ENCODE measurements at places on chromosomes 7 and 10.

- DNase-seq = no peak
These were observed 137.5 kb upstream of the FZD1 start for GRCh38 chr7:91126762-91127161.

DNA sequence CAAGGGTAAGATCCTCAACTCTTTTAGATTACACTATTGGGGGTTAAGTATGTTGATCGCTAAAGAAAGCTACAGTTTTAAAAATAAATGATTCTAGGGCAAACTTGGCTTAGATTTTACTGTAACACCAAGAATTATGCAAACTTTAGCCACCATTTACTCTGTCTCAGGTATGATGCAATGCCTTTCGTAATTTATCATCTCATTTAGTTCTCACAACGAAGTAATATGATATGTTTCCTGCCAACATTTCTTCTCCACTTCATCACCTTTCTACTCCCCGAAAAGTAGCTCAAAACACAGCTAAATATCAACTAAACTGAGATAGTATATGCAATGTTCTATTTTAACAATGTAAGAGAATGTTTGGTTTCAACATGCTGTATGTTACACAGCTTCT lies 21.1 kb downstream of the FAM133B start:
- DNase-seq = no peak

DNA sequence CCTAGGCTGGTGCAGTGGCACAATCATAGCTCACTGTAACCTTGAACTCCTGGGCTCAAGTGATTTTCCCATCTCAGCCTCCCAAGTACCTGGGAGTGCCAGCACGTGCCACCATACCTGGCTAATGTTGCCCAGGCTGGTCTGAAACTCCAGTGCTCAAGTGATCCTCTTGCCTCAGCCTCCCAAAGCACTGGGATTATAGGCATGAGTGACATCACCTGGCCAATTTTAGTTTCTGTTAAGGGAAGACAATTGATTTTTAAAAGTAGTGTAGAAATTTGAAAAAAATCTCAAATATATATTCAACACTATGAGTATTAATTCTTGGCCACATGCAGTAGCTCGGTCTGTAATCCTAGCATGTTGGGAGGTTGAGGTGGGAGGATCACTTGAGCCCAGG lies 121.9 kb upstream of the RHEB start:
- DNase-seq = no peak

- no peak for DNase-seq
These were observed 37.9 kb upstream of the ABCB5 start for GRCh38 chr7:20577441-20578071.

DNA sequence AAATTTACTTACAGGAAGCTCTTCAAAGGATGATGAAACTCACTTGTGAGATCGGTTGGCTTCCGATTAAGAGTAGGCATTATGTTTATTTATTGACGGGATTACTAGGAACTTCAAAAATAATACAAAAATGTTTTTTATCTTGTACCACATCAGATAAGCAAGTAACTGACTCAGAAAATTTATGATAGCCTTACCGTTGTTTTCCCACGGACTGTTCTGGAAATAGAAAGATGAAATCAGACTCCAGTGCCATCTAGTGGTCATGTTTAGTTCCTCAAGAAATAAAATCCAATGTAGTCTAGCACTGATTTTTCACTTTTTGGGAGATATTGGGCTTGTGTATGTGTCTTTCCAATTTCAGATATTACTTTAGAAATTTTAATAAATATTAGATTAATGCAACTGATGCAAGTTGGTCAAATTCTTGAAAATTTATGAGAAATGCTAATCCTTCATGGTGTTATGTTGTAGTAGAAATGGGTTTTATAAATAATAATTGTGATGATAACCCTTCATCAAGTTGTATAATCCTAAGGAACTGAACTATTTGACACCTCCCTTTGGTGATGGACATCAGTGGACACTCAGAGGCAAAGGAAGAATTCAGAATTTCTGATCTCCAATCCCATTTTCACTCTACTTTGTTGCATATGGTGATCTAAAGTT lies 168.8 kb downstream of the TMEM26 start:
- DNase-seq = peak; percentile 14

DNA sequence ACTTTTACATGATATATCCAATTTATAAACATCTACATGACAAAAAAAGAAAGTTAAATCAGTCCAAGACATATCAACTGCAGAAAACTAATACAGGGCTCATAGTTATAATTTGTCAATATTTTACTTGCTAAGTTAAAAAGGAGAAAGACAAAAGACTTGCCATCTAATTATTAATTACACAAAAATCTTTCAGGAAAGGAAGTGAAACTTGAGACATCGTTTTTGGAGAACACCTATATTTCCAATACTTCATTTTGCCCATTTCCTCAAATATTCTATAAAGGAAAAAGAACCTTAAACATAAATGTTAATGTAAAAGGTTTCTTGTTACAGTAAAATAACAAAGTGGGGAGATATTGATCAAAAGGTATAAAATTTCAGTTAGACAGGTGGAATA lies 148.7 kb downstream of the CACNA2D1 start:
- DNase-seq = no peak

- DNase-seq = no peak
These were observed 14.8 kb downstream of the GRIFIN start for GRCh38 chr7:2461268-2462026.

DNA sequence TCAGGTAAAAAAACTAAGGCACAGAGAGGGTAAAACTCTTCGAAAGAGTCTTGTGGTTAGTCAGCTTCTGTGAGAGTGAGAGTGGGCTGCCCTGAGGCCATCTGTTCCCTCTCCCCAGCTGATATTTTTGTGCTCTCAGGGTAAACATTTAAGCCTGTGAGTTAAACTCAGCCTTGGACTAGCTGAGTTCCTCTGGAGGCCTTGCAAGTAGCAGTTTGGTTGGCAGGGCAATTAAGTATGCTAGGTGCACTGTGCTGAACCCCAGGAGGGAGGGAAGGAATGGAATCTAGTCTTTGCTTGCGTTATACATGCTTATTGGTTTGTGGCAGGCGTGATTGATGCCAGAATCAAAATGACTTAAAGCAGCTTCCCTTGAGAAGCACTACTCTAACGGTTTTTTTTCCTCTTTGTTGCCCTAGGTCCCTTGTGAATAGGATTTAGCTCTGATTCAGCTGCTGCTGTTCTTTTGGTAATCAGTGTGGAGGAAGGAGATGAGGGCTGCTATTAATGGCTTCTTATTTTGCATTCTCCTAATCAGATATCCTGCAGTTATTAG lies 140.2 kb downstream of the AUTS2 start:
- no peak for DNase-seq

- no peak for DNase-seq
These were observed 658.8 kb upstream of the LRRN3 start for GRCh38 chr7:110432061-110432553.

- DNase-seq = no peak
These were observed 29.6 kb downstream of the FOXP2 start for GRCh38 chr7:114444196-114444595.

- no peak for DNase-seq
These were observed 1.6 kb upstream of the SEPHS1 start for GRCh38 chr10:13349463-13350274.

DNA sequence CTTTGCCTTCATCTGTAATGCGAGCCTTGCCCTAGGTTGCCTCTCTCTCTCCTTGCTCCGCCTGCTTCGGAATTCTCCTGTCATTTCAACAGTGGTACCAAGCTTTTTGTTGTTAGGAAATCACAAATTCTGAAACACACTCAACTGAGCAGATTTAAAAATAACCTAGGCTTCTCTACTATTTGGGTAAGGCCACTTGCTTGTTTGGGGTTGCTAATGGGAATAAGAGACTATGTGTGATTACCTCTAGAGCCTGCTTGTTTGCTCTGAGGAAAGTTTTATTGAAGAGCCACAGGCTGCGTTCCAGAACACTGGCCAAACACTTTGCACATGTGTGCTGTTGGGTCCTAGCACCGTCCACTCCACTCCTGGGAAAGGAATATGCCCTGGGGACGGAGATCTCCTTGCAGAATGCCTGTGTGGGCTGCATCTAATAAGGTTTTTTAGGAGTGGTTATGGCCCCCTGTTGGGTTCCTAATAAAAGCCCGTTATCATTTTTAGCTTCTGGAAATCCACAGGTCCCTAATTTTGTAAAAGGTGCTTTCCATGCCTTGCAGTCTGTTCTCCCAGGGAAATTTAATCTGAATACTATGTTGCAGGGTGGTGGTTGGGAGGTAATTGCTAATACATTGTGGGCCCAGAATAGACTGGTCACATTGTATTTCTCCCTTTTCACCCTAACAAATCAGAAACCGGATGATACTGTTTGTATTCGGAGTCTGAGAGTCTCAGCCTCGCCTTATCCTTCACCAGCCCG lies 68.7 kb upstream of the KLF6 start:
- DNase-seq = no peak

- no peak for DNase-seq
These were observed 1.3 kb downstream of the SAR1A start for GRCh38 chr10:70169011-70169410.

DNA sequence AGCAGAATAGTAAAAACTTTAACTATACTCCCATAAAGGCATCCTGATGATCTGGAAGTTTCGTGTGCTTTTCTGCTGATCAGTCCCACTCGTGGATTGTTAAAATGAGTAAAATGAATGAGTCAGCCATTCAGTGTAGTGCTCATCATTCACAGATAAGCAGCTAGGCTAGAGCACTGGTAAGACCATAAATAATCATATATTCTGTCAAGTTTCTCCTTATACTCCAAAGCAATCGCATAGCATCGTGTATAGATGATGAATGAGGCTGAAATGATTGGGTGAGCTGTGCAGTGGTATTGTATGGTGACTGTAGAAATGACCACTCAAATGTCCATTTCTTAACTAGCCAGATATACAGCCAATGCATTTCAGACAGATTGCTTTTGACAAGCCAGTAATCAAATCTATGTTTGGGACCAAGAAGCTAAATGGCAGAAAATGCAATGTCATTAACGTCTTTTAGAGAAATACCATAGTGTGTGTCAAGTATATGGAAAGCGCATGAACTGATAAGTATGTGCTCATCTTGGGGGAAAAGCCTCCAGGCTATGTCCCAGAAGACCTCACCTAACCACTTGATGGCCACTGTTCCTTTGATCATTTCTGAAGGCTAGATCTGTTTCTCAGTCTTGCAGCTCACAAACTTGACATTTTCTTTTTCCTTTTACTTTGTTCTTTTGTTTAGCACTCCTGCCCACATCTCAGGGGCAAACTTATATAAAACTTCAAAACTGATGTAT lies 227.2 kb upstream of the FAM3C start:
- DNase-seq = no peak

- DNase-seq = no peak
These were observed 93.8 kb downstream of the CUX1 start for GRCh38 chr7:101910991-101911799.

DNA sequence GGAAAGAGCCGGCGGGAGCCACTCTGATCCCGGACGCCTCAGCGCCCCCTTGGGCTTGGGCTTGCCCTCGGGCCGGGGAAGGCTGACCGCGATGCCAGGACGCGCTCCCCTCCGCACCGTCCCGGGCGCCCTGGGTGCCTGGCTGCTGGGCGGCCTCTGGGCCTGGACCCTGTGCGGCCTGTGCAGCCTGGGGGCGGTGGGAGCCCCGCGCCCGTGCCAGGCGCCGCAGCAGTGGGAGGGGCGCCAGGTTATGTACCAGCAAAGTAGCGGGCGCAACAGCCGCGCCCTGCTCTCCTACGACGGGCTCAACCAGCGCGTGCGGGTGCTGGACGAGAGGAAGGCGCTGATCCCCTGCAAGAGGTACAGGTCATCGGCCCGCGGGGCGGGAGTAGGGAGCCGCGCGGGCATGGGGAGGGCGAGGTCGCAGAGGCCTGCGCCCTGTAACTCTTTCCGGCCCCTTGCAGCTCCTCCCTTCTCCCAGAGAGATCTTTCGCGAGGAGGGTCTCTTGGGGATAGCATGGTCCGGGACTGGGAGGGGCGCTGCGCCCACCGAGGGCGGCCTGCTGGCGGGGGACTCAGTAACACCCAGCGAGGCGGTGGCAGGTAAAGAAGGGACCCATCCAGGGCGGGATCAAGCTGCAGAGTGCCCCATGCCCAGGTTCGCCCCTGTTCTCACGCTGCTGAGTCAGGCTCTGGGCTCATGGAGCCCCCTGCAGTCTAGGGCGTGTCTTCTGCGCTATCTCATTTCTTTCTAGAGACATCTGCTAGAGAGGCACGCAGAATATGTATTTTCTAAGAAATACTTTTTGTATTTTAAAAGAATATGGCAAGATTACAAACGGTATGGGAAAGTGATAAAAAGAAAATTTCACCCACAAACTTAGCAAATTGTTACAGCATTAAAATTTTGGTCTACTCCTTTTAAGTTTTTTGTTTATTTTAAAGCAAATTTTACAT lies 687 bp downstream of the EPDR1 start:
- peak; percentile 51 for DNase-seq

DNA sequence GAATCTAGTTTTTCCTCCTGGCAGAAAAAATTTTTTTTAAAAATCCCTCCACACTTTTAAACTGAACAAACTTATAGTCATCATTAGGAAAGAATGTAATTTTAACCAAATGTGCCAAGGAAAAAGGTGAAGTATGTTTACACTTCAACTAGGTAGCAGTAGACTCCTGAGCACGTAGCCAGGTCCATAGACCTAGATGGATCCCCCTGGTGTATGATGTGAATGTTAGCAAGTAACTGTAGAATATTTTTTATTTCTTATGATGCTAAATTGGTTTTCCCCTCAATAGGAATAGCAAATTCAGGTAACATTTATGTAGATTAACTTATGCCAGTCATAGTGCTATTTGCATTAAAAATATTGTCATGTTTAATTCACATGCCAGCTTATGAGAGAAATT lies 19.6 kb downstream of the CABCOCO1 start:
- DNase-seq = no peak

DNA sequence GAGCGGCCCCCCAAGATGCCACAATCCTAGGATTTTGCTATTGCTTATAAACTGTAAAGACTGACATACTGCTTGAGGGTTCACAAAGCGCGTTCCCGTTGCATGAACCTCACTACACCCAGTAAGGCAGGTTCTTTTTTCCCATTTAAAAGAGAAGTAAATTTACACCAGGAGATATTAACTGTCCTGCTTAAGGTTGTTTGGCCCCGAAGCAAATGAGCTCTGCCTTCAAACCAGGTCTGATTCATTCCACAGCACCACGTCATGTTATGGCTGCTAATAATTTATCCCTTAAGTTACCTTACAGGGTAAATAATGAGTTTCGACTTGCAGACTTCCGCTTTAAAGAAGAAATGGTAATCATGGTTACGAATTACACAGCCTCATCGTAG lies 559 bp upstream of the FKBP14 start:
- DNase-seq = no peak

DNA sequence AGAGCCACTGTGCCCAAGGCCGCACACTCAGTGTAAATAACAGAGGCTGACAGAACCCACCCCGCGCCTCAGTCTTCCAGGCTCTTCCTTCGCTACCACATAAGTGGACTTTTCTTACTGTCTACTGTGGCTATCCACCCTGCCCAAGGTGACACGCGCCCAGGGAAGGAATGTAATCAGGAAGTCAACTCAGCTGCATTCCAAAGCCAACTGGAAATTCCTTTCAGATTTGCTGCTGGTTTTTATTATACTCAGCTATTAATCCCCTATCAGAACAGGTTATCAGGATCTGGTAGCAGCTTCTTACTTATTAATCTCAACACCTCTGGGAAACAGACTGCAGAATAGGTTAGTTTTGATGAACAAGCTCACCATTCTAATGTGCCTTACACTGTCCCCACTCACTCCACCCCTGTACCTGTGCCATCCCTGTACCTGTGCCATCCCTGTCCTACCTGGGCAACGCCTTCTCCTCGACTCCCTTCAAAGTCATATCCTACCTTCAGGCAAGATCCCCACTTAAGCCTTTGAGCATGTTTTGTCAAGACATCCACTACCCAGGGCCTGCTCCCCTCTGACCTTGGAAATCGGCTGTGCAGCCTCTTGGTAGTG lies 90.7 kb downstream of the NHLRC2 start:
- DNase-seq = no peak

- DNase-seq = no peak
These were observed 3.7 kb downstream of the DBNL start for GRCh38 chr7:44048031-44048795.

GRCh38 chr10:71970331-71970730 lies 6.1 kb downstream of the CHST3 start:
- no peak for DNase-seq

All from NCI-H1105 (cell line).